ENCODE measurements at places on chromosomes 7 and 10.
A peak's percentile ranks its signal among the peaks of the same experiment; 100 is the strongest.

- DNase-seq: no peak
Measured at GRCh38 chr7:12728192-12728538, 40.7 kb downstream of the ARL4A start.

- DNase-seq: peak; percentile 1
Measured at GRCh38 chr7:88759230-88760135, at the start of gene ZNF804B. Gene ZNF804B (plus strand): TSS chr7:88759700. CDS start chr7:88759977, 277 bp downstream.

GRCh38 chr10:78736926-78737630 lies 331.7 kb upstream of the ZMIZ1 start:
- no peak for DNase-seq

- DNase-seq: no peak
Measured at GRCh38 chr10:100645613-100646392, 99.6 kb upstream of the PAX2 start.

DNA sequence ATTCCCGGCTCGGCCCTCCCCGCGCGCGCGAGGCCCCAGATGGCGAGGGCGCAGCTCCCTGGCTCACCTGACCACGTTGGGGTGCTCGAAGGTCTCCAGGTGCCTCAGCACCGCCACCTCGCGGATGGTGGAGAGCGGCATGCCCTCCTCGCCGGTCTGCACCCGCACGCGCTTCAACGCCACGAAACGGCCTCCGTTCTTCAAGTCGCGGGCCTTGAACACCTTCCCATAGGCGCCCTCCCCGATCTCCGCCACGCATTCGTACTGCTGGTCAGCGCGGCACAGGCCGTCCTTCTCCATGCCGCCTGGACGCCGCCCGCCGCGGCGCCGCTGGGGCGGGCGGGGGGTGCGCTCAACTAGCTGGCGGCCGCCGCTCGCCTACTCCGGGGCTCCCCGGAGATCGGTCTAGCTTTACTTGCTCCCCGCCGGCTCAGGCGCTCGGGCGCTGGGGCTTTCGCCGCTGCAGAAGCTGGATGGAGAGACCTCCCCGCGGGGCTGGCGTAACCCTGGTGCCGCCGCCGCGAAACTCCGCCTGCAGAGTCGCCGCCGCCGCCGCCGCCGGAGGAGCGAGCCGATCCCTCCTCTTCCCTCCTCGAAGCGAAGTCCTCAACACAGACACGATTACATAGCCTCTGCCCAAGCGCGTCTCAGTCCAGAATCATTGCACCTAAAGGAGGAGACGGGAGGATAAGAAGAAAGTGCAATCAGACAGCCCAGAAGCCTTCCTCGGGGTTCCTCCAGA lies 3.2 kb downstream of the CDK6 start:
- peak; percentile 86 for DNase-seq

- DNase-seq: no peak
Measured at GRCh38 chr7:121186746-121187145, 142.1 kb upstream of the WNT16 start.

- DNase-seq: no peak
Measured at GRCh38 chr10:101393378-101393777, 39.4 kb downstream of the BTRC start.

GRCh38 chr10:5484205-5484604 lies 15.2 kb downstream of the CALML5 start:
- no peak for DNase-seq

DNA sequence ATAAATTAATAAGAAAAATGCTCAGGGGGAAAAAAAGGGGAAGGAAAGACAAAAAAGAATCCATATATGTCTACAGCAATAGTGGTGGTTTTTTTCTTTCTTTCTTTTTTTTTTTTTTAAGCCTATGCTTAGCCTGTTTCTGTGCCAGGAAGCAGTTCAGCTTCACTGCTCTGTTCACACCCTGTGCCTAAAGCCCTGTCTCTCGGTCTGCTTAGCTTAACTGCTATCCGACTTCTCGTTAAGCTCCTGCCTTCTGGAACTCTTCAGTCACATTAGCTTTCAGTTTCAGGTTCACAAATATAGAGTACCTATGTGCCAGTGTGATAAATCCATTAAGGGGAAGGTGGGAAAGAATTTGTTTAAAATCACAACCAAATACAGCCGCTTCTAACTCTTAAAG lies 26.5 kb upstream of the NRG3 start:
- no peak for DNase-seq
